ENCODE measurements at places on chromosomes 4 and X.

GRCh38 chrX:111006116-111006515 lies 89.9 kb upstream of the PAK3 start:
- no peak for DNase-seq

- DNase-seq = no peak
Observed at GRCh38 chr4:23134331-23134730, 441.6 kb downstream of the GBA3 start.

DNA sequence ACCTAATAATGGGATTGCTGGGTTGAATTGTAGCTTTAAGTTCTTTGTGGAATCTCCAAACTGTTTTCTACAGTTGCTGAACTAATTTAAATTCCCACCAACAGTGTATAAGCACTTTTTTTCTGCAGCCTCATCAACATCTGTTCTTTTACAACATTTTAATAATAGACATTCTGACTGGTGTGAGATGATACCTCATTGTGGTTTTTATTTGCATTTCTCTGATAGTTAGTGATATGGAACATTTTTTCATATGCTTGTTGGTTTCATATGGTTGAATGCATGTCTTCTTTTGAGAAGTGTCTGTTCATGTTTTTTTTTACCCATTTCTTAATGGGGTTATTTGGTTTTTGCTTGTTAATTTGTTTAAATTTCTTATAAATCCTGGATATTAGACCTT lies 1718.9 kb downstream of the C4orf33 start:
- no peak for DNase-seq

- DNase-seq = no peak
Observed at GRCh38 chr4:106429885-106430284, 61.3 kb upstream of the GIMD1 start.

- no peak for DNase-seq
Observed at GRCh38 chrX:136386826-136387225, 86.1 kb downstream of the ADGRG4 start.

DNA sequence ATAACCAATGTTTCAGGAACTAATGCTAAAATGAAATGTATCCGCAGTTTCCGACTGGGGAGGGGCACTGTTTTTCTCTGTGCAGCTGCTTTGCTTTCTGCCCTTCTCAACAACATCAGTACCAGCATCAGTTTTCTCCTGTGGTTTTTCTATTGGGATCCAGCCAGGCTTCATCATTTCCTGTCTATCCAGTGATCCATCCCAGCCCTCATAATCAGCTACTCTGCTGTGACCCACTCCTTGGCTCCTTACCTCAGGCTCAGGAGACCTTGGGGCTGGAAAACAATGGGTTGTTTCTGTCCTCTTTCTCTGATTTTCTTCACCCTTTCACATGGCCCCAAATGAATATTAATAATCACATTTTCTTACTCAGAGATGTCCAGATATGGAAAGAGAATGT lies 222.2 kb upstream of the DKK2 start:
- no peak for DNase-seq

- DNase-seq = no peak
Observed at GRCh38 chr4:185036842-185037241, 18.6 kb downstream of the HELT start.

DNA sequence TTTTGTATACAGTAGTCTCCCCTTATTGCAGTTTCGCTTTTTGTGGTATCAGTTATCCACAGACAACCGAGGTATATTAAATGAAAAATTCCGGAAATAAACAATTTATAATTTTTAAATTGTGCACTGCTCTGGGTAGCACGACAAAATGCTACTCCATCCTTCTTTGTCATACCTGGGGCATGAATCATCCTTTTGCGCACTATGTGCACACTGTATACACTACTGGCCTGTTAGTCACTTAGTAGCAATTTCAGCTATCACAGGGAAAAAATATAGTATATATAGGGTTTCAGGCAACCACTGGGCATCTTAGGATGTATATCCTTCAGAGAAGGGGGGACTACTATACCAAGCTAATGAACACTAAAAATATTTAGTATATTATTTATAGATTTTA lies 198.8 kb upstream of the FAT4 start:
- no peak for DNase-seq
